Activated CD4-positive, CD25-positive, alpha-beta regulatory T cell treated with anti-CD3 and anti-CD28 coated beads, Interleukin-2, amount 50 U/mL, for 16 hours (primary cell): ENCODE measurements at places on chromosomes 6 and 20.

DNA sequence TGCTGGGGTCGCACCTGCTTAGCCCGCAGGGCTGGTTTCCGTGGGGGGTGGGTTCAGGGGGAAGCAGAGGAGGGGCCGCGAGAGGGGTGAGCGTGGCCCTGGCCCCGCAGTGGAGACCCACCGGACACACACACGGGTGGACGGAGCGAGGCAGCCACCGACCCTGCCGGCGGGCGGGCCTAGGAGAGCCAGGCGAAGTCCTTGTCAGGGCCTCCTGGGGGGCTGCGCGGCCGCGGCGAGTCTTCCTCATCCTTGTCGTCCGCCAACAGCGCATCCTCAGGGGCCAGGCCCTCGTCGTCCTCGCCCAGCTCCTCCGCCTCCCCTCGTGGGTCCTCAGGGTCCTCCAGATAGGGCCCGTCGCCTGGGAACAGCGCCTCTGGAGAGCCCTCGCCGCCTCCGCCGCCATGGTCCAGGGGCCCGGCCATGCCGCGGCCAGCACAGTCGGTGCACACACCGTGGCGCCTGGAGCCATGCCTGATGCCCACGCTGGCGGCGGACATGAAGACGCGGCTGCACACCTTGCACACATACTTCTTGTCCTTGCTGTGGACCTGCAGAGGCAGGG lies 7.3 kb downstream of the SLC2A4RG start:
- no peak for DNase-seq

GRCh38 chr20:62032609-62033368 lies 32.9 kb downstream of the TAF4 start:
- DNase-seq, result no peak

DNA sequence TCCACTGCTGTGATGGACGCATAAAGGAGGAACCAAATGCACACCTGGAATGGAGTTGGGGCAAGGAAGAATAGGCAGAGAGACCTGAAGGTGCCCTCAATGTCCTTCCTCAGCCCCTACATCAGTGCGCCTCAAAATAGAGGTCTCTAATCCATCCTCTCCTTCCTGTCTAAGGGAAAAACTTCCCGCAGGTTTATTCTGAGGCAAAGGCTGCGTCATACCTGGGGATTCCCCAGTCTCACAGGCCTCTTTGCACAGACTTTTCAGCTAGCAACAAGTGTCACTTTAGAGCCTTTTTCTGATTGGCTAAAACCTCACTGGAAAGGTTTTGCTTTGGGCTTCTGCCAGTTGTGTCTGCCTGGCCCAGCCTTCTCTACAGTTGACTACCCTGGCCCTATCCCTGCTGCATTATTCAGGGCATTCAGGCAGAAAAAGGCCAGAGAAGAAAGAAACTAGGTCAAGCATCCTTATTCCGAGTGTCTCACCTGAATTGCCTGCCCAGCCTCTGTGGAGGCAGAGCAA lies 1.8 kb upstream of the HLA-DQB1 start:
- DNase-seq, result peak; percentile 31

GRCh38 chr6:166532302-166532701 lies 54.2 kb downstream of the RAMACL start:
- DNase-seq, result no peak

GRCh38 chr6:4085332-4085700 lies 6.4 kb upstream of the FAM217A start:
- no peak for DNase-seq

DNA sequence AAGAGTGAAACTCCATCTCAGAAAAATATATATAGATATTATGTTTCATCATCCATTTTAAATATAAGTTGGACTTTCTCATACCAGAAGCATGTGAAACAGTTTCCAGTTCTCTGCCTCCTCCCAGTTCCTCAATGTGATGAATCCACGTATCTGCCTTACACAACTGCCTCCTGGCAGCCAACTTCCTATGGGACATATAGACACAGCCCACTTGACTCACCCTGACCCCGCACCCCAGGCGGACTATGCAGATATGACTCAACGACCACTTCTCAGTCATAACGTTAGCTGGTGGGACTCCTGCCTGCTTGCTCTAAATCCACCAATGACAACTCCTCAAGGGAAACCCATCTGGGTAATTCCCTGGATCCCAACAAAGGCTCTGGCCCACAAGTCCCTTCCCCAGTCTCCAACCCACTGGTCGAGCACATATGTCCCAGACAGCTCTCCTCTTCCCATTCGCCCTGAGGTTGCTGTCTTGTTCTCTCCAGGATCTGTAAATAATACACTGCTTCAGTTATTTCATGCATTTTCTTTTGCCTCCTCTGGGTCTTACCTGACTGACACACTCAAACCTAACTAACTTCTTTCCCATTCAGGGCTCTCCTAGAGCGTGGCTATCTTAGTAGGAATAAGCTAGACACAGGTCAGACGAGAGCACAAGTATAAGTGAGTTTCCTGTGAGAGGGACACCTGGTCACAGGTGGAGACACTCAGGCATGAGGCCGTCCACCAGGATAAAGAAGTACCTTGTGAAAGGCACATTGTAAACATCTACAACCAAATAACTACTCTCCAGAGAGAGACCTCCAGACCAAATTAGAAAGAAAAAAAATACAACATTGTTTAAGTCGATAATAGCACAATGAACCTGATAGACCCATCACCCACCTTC lies 548.5 kb downstream of the CD83 start:
- no peak for DNase-seq

DNA sequence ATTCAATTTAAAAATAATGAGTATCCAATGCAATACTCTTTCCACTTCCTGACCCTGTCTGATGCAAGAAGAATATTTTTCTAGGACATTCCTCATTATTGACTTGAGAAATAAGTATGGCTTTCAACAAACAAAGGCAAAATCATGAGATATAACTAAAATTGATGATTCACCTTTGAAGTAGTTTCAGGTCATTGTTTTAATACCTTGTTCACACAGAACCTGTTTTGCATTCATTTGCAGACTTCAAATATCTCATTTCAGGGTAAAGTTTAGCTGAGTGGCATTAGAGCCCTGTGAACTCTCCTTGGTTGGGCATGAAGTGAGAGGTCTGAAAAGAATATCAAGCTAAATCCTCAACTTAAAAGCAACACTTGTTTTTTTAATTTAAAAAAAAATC lies 309.2 kb downstream of the NRN1 start:
- no peak for DNase-seq

DNA sequence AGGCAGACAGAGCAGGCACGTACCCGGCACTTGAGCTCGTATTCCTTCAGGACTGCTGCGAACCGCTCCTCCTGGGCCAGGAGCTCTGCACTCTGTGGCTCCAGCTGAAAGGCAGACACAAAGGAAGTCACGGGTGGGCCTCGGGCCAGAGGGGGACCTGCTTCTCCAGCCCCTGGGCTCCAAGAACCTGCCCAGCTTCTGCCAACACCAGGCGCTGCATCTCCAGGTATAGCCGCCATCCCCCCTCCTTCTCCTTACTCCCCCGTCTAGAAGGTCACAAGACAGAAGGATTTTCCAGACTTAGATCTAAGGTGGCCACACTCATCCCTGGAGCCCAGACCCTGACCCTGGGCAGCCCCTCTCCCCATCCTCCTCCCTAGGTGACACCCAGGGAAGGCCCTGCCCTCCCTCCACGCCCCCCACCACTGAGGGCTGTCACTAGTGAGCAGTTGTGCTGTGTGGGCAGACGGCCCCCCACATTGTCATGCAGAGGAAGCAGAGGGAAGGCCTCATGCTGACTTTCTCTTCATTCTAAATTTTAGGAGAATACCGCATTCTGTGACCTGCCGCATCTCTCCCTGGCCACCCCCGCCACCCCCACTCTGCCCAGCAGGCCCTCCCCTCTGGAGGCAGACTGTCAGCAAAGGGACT lies 81.9 kb downstream of the GINS1 start:
- DNase-seq, result no peak

DNA sequence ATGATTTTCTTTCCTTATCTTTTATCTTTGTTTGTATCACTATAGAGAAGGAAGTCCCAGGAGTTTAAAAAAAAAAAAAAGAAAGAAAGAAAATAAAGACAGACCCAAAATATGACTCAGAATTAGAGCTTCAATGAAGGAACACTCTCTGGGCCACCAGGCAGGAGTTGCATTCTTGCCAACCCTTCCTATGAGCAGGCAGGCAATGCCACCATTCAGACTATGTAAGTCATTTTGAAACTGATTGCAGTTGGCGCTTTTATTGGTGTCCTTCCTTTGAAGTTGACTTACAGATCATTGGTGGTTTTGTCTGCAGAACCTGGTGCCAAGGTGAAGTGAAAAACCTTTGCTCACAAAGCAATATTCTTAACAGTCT lies 50.3 kb downstream of the MYB start:
- DNase-seq, result no peak

GRCh38 chr6:52104979-52105378 lies 17.6 kb upstream of the PKHD1 start:
- no peak for DNase-seq

DNA sequence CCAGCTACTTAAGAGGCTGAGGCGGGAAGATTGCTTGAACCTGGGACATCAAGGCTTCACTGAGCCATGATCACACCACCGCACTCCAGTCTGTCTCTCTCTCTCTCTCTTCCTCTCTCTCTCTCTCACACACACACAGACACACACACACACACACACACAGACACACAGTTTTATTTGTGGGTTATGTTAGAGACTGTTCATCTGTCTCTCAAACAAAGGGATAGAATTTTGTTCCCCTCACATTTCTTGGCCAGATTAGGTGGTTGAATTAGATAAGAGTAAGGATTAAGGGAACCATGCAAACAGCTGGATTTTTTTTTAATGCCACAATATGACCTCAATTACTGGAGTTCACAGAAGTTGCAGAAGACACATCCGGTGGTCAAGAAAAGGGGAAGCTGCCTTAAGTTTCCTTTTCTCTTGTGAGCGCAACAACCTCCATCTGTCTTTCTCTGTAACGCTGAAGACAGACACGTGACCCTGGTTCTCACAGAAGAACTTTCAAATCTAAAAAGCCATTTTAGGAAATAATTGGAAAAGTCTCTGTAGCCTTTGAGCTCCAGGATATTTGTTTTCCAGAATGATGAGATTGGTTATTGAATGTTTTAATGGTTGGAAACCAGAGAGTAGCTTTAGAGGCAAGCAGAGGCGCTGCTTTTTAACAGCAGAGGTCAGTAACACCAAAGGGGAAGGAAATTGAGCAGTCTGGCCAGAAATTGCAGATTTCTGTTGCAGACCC lies 32.9 kb upstream of the LGSN start:
- DNase-seq, result no peak

DNA sequence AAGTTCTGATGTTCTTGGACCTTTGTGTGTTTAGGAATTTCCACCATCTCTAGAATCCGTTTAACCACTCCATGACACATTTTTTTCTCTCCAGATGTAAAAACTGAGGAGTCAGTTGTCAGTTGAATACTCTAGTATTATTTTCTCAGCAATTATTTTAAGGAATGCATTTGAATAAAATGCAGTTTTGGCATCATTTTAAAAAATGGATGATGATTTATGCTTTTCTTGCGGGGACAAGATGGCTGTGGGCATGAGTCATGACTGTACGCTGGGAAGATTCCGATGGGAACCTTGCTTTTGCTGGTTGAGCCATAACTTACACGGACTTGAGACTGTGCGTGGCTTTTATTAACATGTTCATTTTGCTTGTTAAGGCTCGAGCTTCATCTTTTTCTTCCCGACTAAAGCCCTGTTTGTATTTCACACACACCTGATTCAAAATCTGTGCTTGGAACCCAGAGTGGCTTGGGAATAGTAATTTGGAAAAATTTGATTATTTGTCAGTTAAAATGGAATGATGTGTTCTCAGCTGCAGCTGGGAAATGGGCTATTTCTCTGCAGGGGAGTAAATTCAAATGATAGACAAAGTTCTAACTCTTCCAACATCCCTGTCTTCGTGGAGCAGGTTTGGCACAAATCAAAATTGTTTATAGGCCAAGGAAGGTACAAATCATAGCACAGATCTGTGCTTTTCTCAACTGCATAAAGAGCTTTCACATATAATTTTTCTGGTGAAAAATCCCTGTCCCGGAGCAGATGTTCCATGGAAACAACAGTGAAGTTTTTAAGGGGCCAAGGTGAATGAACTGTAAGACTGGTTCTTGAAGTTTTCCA lies 470.5 kb upstream of the JAG1 start:
- no peak for DNase-seq

GRCh38 chr6:148746363-148747144 lies at the start of gene UST:
UST (plus strand) TSS chr6:148747030; CDS start chr6:148747431, 401 bp downstream.
- DNase-seq, result no peak

GRCh38 chr20:48238326-48238725 lies 453.0 kb upstream of the SULF2 start:
- no peak for DNase-seq

DNA sequence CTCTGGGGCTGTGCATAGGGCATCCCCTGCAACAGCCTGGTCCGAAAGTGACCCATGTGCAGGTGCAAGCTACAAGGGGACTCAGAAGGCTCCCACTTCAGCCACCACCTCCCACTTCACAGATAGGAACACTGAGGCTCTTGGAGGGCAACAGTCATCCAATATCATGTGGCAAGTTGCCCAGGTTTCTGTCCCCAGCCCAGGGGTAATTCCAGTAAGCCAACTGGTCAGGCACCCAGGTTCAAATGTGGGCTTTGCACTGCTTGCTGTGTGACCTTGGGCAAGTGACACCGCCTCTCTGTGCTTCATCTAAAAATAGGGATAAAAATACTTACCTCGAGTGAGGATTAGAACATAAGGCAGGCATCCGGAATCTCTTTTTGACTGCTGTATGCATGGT lies 62.0 kb upstream of the SIRPA start:
- DNase-seq, result no peak

- DNase-seq, result no peak
Measured at GRCh38 chr6:85641522-85641896, 1.2 kb downstream of the SYNCRIP start.

GRCh38 chr6:132133736-132134445 lies 182.7 kb upstream of the CCN2 start:
- DNase-seq, result no peak

GRCh38 chr20:52083627-52084232 lies 107.8 kb downstream of the ZFP64 start:
- DNase-seq, result no peak

DNA sequence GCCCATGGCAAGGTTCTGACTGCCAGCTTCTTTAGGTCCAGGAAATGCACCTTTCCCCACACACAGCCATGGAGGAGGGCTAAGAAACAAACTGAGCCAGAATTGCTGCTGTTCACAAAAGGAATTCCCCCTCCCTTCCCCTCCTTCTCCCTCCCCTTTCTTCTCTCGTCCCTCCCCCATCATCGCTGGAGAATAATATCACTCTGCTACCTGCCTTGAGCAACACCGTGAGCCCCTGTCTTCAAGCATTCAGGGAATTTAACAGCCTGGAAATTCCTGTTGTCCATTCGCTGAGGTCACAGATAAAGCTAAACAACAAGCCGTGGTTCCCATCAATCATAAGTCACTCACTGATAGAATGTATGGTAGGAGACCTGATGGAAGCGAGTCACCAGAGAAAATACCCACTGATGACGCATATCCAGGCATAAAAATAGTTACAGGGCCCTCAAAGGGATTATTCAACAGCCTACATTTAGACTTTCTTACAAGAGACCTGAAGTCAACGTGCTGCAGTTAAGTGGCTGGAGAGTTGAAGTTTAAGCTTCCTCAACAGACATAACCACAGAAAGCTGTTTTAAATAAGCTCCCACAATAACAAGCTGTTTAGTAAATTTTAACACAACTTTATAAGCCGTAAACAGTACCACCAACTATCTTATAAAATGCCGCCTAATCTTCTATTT lies 59.7 kb downstream of the HIVEP2 start:
- peak; percentile 38 for DNase-seq

GRCh38 chr6:5217356-5217755 lies 43.4 kb downstream of the LYRM4 start:
- no peak for DNase-seq

GRCh38 chr6:33521489-33522091 lies 58.5 kb downstream of the BAK1 start:
- DNase-seq, result no peak
